ENCODE measurements at places on chromosomes 1 and 21.

- DNase-seq: no peak
Measured at GRCh38 chr1:212976586-212976985, 26.2 kb downstream of the VASH2 start.

DNA sequence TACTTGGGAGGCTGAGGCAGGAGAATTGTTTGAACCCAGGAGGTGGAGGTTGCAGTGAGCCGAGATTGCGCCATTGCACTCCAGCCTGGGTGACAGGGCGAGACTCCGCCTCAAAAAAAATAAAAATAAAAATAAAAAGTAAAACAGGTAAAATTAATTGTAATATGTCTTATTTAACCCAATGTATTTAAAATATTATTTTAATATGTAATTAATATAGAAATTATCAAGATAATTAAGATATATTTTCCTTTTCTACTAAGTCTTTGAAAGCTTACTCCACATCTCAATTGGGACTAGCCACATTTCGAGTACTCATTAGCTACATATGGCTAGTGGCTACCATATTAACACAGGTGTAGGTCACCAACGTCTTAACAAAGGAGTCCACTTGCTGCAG is 61.6 kb upstream of the IPO9 start:
- no peak for DNase-seq

- no peak for DNase-seq
Measured at GRCh38 chr1:109782927-109783326, 19.2 kb upstream of the EPS8L3 start.

DNA sequence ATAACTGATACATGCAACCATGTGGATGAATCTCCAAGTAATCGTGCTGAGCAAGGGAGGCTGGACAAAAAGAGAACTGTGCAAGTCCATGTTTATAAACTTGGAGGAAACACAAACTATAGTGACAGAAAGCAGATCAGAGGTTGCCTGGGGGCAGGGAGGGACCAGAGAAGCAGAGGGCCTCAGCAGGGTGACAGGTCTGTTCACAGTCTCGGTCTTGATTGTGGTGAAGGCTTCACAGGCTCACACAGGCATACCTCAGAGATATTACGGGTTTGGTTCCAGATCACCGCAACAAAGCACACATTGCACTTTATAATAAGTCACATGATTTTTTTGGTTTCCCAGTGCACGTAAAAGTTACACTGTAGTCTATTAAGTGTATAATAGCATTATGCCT is 28.5 kb downstream of the ACOT7 start:
- no peak for DNase-seq

GRCh38 chr1:157117527-157118057 is 18.0 kb upstream of the ETV3L start:
- no peak for DNase-seq

Data from NCI-H510A treated with DMSO at 0.1 percent for 48 hours (cell line).